NCI-H226 (cell line): ENCODE measurements at places on chromosomes 3 and 15.

- DNase-seq, result no peak
These were observed 10.0 kb downstream of the TMEM62 start for GRCh38 chr15:43143203-43143941.

- DNase-seq, result peak; percentile 13
These were observed 263.4 kb downstream of the MCTP2 start for GRCh38 chr15:94494732-94495131.

GRCh38 chr15:85704720-85705429, 89.8 kb downstream of the KLHL25 start:
- no peak for DNase-seq

DNA sequence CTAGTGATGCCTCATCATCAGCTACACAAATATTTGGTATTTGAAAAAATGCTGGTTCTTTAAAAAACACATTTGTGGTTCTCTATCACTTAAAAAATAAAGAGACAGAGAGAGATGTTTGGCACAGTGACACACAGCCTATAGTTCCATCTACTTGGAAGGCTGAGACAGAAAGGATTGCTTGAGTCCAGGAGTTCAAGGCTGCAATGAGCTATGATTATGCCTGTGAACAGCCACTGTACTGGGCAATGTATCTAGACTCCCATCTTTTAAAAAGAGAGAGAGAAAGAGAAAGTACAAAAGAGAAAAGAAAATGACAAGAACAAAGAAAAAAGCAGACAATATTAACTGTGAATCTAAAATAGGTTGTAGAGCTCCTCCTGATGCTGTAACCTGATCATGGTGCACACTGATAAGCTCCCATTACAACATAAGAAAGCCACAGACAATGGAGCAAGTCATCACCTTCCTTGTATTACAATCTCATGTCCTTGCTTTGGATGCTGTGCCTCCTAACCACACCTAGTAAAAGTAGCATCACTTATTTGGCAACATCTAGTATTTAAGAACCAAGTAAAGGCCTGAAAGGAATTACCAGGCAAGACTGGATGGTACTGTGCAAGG, 31.7 kb upstream of the MAP4 start:
- DNase-seq, result peak; percentile 43

DNA sequence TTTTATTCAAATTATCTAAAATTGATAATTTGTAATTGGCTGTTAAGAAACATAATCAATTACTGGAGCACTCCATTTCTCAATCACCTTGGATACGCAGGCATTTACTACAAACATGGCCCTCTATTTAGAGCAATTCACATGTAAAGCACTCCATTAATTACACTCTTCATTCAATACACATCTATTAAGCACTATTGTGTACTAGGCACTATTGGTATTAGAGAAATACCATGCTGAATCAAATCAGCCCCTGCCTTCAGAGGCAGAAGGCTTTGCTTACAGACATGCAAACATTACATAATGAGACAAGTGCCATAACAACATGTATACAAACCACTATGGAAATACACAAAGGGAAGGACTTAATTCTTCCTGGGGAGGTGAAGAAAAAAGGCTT, 69.1 kb downstream of the PEAK1 start:
- no peak for DNase-seq

- DNase-seq, result no peak
These were observed 66.5 kb downstream of the RBMS3 start for GRCh38 chr3:29347412-29347811.

- DNase-seq, result no peak
These were observed 390.9 kb upstream of the ADAMTS9 start for GRCh38 chr3:65078748-65079147.

GRCh38 chr15:90679959-90680358, 37.2 kb upstream of the BLM start:
- DNase-seq, result no peak
